ENCODE measurements at places on chromosomes 2 and 18.

GRCh38 chr2:217124050-217124449 lies 264.2 kb upstream of the TNP1 start:
- DNase-seq: no peak

DNA sequence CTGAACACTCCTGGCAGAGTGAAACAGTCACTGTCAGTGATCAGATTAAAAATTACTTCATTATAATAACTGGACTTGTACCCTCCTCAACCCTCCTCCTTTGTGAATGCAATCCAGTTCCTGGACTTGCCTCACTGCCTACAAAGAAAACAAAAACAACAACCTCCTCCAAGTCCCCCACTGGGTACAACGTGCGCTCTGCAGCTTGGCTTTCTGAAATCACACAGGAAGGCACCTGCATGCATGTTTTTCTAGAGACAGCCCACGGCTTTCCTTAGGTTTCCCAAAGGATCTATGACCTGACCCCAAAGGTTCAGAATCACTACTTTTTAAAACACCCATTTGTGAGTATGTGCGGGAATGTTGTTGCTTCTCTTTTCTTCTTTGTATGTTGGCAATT lies 61.4 kb upstream of the TUBA3E start:
- no peak for DNase-seq

GRCh38 chr18:21192308-21192624 lies 49.8 kb upstream of the GREB1L start:
- no peak for DNase-seq

DNA sequence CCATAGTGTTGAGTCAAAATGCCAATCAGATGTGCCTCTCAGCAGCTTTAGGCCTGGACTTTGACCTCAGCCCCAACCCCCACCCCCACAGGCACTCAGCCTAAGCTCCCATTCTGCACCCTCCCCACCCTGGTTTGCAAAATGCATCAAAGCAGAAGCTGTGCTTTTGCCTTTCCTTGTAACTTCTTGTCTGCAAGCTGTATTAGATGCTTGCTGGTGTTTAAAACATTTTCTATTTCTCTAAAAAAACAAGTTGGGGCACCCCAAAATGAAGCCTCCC lies 26.6 kb upstream of the STEAP3 start:
- DNase-seq: no peak

GRCh38 chr18:28183418-28184078 lies 6.6 kb upstream of the CDH2 start:
- no peak for DNase-seq

DNA sequence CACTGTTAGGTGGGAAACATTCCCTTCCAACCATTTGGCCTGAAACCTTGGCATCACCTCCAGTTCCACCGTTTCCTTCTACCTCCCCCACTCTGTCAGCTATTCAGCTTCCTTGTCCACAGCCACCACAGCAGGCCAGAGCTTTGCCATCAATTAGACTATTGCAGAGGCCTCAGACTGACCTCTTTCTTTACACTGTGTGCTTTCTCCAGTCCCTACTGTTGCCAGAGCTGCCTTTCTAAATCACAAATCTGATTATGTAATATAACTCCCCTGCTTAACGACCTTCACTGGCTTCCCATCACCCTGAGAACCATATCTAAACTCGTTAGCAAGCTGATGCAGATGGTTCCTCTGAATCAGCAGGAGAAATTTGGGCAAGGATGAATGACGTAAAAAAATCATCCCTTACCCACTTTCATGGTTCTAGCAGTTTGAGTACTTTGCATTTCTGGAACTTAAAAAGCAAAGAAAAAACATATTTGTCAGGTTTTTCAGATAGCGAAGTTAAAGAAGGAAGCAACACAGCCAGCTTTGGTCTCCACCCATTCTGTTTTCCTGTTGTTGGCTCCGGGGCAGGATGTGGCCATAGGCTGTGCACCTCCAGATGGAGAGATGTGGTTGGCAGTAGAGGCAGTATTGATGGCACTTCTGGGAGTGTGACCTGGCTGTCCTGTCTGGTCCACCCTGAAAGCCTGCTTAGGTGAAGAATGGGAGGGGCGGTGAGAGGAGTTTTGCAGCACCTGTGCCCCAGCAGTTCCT lies 422.1 kb downstream of the PARD3B start:
- DNase-seq: no peak

DNA sequence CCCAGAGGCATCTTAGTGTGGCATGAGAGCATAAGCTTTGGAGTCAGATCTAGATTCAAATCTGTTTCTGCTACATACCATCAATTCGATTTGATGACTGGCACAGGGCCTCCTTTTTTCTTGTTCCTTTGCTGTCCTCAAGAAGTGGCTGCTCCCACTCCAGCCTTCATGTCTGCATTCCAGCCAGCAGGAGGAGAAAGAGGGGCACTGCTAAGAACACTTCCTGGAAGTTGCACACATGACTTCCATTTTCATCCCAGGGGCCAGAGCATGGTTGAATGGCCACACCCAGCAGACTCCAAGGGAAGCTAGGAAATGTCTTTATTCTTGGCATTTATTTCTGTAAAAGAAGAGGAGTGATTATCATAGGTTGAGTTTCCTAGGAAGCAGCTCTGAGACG lies 50.4 kb downstream of the EML6 start:
- DNase-seq: peak; percentile 13

DNA sequence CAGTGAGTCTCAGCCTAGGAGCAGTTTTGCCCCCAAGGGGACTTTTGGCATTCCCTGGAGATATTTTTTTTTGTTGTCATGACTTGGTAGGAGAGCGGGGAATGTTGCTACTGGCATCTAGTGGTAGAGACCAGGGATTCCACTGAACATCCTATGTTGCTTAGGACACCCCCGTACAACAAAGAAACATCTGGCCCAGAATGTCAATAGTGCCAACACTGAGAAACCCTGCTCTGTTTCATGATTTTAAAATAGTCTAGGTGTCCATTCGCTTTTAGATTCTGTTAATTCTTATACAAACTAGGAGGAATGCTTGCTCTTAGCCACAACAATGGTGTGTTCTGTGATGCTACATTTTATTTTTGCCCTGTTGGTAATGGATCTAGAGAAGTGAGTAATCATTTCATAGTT lies 225.8 kb upstream of the SIX3 start:
- no peak for DNase-seq

DNA sequence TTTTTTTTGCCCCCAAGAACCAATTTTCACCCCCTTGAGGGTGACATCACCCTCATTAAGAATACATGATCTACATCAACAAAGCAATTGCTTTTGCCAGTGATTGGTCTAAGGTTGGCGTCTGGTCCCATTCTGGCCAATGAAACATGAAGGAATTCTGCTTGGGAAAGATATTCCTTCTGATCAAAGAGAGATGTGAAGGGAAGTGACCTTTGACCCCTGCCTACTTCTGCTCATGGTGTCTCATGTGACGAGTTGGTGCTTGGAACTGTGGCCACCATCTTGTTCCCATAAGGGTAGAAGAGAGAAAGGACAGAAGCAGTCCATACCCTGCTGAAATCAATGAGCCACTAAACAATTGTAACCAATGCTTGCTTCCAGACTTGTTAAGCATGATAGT lies 85.1 kb downstream of the LBH start:
- no peak for DNase-seq

- no peak for DNase-seq
These were observed 153.4 kb upstream of the CCDC150 start for GRCh38 chr2:196486146-196486545.

DNA sequence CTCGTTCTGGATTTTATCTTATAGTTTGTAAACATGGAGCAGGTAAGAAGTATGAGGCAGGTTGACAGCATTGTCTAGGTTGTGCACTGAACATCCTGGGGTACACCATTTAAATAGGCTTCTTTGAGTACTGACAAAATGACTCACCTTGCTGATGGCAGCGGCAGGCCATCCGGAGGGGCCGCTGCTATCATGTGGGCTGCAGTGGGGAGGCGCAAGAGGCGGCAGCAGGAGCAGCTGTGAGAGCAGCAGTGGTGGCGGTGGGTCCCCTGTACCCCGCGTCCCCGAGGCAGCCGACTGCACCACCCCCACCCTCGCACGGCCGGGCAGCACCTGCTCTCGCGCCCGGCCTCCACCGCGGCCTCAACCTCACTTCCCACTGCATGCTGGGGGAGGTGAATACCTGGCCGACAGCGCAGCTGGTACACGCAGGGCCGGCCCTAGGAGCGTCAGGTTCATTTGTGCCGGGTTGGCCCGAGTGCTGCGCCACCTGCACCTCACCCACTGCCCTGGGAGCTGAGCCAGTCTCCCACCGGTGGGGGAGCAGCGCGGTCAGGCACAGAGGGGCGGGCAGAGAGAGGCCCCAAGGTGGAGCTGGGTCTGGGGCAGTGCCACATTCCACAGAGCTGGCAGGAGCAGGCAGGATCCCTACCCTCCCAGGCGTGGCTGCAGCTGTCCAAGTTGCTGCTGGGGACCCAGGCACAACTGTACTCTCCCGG lies 154.5 kb upstream of the RBMS1 start:
- DNase-seq: no peak

- DNase-seq: no peak
These were observed 22.7 kb downstream of the C1D start for GRCh38 chr2:68040078-68040477.

- no peak for DNase-seq
These were observed 1377.1 kb upstream of the PIK3C3 start for GRCh38 chr18:40577981-40578365.

DNA sequence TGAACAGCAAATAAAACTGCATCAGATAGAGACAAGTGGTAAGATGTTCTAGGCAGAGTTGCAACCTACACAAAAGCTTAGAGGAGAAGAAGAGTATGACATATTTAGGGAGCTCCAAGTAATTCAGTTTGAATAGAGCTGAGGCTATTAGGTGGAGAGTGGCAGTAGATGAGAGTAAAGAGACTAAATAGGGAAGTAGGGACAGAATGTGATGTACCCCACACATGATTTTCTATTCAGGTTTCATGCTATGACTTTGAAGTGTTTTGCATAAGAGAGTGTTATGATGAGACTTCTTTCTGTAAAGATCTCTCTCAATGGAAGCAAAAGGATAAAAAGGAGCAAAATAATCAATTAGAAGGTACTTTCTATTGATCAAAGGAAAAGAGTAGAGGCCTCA lies 206.8 kb upstream of the ERBB4 start:
- DNase-seq: no peak
